ENCODE measurements at places on chromosomes 16 and 17.

GRCh38 chr17:65956814-65957213 lies 235.1 kb downstream of the CEP112 start:
- no peak for DNase-seq

DNA sequence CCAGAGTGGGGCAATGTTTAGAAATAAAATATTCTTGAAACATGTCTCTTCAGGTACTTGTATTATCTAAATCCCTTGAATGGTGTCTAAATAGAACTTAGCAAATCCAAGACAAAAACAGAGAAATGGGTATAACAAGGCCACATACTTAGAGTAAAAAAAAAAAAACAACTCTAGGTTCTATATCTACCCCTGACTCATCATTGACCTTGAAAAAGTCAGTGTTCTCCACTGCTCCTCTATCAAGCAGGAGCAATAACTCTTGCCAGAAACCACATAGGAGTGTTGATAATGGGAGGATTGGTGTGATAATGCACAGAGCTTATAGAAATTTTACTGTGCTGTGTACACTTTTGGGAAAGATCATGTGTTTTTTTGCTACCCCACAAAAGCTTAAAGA lies 296.6 kb upstream of the PMFBP1 start:
- DNase-seq = no peak

DNA sequence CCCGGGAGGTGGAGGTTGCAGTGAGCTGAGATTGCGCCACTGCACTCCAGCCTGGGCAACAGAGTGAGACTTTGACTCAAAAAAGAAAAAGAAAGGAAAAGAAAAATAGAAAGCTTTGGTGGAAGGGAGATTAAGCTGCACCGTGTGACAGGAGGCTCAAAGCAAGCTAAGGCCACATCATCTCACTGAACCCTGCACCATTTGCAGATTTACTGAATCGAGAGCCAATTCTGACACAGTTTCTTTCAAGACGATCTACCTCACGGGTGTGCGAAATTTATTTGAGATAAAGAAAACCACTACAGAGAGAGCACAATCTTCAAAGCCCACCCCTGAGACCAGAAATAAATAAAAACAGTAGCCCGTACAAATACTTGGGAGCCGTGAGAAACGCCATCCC lies 49.6 kb downstream of the RTN4RL1 start:
- DNase-seq = no peak

DNA sequence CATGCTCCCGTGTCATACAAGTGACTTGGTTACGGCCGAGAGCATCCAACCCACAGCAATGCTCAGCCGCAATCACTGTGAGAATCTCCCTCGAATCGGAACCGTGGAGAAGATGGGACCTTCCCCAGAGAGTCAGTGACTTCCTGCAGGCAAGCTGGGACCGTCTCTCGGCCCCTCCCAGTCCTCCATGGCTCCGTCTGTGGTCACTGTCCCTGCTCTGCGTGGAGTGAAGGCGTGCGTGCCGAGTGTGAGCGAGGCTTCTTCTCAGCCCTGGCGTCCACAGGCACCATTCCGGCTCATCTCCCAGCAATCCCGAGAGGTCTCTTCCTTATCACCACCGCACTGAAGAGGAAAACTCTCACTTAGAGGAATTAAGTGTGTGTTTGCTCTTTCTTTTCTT lies 113.1 kb downstream of the ADCY9 start:
- no peak for DNase-seq

DNA sequence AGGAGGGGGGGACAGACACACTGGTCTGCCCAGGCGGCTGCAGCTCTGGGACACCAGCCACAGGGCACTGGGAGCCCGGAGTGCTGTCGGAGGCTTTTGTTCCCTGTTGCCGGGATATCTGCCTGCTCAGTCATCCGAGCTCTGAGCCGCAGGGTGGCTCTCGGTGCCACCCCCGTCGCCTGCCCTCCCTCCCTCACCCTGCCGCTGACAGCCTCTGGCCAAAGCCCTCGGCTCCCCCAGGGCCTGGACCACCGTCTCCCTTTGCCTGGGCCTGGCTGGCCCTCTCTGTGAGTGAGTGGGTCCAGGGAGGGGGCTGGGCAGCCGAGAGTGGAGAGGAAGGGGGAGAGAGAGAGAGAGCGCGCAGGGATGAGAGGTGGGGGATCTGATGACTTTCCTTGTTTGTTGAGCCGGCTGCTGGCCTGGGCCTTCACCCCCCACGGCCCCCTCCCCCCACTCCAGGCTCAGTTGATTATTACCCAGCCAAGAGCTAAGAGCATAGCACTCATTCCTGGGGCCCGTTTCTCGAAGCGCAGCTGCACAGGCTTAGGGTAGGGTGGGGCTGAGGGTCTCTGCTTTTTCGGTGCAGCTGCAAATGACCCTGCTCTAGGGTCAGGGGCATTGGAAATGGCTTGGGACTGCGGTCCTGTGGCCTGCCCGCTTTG lies 2.7 kb downstream of the FOXJ1 start:
- DNase-seq = no peak

- no peak for DNase-seq
Measured at GRCh38 chr17:21242780-21243515, 10.3 kb downstream of the NATD1 start.

DNA sequence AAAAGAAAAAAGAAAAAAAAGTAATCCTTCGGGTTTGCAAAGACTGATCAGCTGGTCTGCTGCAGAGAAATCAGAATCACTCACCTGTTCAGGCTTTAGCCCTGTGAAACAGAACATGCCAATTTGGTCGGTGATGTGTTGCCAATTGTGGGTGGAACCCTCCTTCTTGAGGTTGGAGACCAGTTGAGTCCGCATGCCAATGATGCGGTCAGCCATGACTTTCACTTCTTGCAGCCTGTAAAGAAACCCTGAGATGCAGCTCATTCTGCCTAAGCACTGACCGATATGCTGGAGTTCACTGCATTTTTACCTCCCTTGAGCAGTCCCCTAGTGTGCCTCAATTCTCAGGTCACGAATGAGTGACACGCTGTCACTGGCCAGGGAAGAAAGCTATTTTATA lies 24.8 kb upstream of the SLC38A7 start:
- DNase-seq = no peak
